ENCODE measurements at places on chromosomes 1 and 21. TPM values are rescaled to one million over a fixed set of nuclear protein-coding genes. Genes with fewer than 3 reads are reported as not detected.

The PHGDH gene
- total RNA-seq: 155 TPM

The ASCL5 gene
- 2.4 TPM for total RNA-seq

The PCBP3 gene
- 2.4 TPM for total RNA-seq

The TSPAN2 gene
- 1.3 TPM for total RNA-seq

The AADACL3 gene
- total RNA-seq: not detected

Data from PC-3 (cell line).